ENCODE measurements at places on chromosomes 3 and 15.

- DNase-seq = no peak
These were observed 10.3 kb upstream of the COPG1 start for GRCh38 chr3:129238945-129239705.

DNA sequence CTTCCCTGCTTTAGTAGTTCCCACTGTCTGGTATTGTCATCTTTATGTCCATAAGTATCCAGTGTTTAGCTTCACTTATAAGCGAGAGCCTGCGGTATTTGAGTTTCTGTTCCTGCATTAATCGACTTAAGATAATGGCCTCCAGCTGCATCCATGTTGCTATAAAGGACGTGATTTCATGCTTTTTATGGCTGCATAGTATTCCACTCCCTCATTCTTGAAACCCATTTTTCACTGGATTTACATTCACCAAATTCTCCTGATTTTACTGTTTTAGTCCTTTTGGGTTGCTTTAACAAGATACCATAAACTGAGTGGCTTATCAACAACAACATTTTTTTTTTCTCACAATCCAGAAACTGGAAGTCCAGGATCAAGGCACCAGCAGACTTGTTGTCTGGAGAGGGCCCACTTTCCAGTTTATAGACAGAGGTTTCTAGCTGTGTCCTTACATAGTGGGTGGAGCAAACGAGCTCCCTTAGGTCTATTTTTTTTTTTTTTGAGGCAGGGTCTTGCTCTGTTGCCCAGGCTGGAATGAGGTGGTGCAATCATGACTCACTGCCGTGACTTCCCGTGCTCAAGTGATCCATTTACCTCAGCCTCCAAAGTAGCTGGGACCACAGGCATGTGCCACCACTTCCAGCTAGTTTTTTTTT is 6.1 kb upstream of the TICRR start:
- DNase-seq = no peak

- DNase-seq = no peak
These were observed 27.5 kb upstream of the RARB start for GRCh38 chr3:25400587-25400986.

DNA sequence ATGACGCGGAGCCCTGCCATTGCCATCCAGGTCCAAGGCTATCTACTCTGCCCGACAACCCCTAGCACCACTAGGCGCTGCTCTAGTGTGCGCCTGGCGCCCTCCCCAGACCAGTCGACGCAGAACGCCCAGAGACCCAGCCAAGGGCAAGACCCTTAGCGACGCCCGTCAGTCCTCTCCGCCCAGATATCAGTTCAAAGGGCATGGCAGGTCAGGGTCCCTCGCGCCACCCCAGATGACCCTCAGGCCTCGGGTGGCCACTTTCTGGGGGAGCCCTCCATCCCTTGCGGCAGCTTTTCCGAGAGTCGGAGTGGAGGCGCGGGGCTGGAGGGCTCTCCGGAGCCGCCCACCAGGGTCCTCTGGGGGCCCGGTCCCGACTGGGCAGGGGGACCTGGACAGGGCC is 371 bp upstream of the CLSTN2 start:
- DNase-seq = peak; percentile 50

DNA sequence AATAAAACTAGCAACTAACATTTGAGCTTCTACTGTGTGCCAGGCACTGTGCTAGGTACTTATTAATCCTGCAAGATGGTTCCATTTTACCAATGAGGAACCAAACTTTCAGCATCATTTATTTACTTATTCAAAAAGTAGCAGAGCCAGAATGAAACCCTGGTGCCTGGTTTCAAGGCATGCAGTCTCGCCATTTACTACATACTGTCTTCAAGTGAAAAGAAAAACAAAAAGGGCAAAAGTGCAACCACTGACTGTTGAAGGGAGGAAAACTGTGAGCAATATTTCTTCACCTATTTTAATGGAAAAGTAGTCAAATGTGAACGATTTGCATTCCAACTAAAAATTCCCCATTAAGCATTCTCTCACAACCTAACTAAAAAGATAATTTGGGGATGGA is 8.7 kb downstream of the DCUN1D1 start:
- DNase-seq = no peak

DNA sequence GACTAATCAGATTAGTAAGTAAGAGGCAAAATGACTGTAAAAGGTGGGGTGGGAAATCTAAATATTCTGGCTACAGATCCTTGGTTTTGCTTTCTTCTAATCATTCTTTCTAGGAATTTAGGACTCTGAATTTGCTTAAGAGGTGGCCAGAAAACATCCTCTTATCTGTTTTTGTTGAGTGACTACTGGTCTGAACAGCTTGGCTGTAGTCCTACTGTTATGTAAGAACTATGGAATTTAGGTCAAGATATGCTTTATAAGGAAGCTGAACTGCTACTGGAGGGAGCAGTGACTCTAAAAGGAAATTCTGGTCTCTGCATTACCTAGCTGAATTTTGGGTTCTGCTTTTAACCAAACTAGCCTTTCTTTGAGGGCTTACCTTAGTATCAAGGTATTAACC is 33.5 kb upstream of the CSPG5 start:
- DNase-seq = no peak

All from esophagus muscularis mucosa (tissue), 4 donors.